ENCODE measurements at places on chromosomes 7 and 10.

DNA sequence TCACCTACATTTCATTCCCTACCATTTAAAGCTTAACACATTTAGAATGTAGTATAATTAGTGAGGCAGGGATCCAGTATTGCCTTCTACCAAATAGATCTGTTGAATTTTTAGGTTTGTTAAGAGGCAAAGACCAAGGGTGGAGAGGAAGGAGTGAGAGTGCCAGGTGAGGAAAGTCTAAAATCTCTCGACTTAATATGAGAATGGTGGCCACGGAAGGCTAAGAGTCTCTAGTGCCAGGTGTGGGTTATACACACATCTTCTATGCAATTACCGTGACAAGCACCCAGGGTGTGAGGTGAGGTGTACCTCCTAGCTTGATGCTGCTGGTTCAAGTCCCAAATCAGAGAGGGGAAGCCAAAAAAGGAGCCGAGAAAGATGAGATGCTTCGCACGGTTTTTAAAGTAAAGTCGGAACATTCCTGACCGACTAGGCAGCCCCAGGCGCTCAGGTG is 439 bp downstream of the IQUB start:
- no peak for DNase-seq

DNA sequence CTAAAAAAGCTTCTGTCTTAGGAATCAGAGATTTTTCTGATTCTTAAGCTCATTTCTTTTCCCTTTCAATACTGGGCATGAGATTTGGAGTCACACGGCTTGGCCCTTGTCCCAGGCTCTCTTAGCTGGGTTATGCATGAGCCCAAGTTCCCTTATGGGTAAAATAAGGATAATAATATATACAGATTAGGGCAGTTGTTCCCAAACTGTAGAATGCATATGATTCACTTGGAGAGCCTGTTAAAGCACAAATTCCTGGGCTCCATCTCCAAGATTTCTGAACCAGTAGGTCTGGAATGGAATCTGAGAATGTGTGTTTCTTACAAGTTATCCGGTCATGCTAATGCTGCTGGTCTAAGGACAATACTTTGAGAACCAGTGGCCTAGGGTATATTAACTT is 154.0 kb downstream of the REEP3 start:
- DNase-seq, result no peak

DNA sequence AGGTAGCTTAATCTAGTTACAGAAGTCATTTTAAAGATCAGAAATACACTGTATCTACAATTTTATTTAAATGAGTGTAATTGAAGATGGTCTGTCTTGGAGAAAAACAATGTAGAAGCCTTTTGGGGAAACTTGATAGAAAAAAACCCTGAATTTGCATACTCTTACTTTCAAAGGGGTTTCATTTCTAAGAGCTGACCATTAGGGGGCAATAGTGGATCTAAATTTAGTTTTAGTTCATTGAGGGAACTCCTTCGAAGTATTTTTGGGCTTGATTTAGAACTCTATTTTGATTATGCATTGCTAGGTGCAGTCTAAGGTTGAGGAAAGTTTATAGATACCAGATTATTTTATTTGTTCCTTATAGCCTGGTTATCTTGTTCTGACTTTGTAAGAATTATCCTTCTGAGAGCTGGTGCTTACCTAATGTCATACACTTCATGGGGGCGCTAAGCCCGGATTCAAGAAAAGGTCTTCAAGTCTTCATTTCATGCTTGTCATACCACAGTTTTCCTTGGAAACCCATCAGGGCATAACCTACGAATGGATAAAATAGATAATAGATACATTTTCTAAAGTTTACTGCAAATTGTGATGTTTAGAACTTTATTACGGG is 69.1 kb upstream of the MXI1 start:
- no peak for DNase-seq

DNA sequence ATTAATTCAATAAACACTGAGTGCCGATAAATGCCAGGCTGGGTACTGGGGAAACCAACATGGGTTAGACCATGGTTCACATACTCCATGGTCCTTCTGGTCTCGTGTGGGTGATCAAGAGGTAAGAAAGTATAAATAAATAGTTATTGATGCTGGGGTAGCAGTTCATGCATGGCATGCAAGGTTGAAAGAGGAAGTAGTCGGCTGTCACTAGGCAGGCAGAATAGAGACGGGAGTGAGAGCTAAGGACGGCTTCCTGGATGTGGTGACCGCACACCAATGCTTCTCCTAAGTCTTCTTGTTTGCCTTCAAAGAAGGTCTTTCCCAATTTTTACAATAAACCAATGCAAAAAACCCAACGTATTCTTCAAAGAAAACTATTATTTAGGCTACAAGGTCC is 208.6 kb downstream of the ADAM12 start:
- DNase-seq, result no peak

DNA sequence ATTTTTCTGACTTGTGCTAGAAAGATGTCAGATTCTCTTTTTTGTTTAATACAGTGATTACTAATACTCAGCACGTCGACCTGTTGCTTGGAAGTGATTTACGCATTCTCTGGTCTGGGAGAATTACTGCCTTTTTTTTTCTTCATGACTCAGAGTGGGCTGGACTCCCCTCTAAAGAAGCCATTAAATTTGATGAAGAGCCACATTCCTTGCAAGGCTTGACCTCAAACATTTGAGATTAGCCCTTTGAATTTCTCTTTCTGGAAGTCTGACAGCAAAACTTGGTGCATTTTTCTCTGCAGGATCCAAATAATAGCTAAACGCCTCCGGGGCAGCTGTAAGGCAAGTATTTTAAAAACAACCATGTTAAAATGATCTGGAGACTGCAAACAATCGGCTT is 171.6 kb downstream of the GALNT17 start:
- no peak for DNase-seq

DNA sequence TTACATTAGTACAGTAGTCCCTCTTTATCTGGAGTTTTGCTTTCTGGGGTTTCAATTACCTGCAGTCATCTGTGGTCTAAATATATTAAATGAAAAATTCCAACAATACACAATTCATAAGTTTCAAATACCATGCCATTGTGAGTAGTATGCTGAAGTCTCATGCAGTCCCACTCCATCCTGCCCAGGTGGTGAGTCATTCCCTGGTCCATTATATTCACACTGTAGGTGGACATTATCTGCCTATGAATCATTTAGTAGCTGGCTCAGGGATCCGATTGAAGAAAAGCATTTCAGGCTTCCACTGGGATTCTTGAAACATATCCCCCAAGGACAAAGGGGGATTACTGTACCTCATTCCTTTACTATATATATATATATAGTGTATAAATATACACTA is 298.2 kb upstream of the GALNT17 start:
- no peak for DNase-seq

GRCh38 chr10:85645053-85645452 is 721.5 kb downstream of the GRID1 start:
- DNase-seq, result no peak

- DNase-seq, result no peak
Measured at GRCh38 chr7:47734287-47734948, 152.5 kb upstream of the TNS3 start.

DNA sequence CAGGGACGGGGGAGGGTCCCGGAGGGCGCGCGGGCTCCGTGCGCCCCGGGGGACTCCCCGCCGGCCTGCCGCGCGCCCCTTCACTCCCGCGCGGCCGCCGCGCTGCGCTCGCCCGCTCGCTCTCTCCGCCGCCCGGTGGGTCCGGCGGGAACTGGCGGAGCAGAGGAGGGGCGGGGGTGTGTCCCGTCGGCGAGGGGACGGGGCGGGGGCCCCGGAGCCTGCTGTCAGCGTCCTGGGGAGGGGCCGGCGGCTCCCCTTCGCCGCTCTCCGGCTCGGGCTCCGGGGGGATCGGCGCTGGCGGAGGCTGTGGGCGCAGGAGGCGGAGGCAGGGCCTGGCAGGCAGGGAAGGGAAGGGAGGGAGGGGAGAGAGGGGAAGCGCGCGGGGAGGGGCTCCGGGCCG is at the start of gene SH3PXD2A:
Gene SH3PXD2A, minus strand, starts transcription at position 153 of the 400 bp plus-strand sequence. CDS start 310 bp downstream, outside the sequence.
- no peak for DNase-seq
